HuH-7 (cell line): ENCODE measurements at places on chromosomes 3 and 15.

GRCh38 chr3:161203485-161204098, 17.5 kb upstream of the NMD3 start:
- DNase-seq, result no peak

DNA sequence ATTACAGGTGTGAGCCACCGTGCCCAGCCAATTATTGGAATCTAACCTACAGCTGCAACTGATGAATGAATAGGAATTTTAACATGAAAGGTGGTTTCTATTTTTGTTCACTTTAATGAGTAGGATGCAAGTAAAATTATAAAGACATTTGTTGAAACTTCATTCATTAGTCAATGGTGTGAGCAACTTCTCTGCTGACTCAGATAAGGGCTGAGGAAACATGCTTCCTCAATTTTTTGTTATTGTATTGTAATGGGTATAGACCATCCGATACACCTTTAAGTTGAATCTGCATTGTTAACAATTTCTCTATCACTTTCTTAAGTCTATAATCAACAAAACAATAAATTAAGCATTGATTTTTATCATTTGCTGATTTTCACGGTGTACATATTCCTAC, 127.8 kb downstream of the STAG1 start:
- DNase-seq, result no peak

DNA sequence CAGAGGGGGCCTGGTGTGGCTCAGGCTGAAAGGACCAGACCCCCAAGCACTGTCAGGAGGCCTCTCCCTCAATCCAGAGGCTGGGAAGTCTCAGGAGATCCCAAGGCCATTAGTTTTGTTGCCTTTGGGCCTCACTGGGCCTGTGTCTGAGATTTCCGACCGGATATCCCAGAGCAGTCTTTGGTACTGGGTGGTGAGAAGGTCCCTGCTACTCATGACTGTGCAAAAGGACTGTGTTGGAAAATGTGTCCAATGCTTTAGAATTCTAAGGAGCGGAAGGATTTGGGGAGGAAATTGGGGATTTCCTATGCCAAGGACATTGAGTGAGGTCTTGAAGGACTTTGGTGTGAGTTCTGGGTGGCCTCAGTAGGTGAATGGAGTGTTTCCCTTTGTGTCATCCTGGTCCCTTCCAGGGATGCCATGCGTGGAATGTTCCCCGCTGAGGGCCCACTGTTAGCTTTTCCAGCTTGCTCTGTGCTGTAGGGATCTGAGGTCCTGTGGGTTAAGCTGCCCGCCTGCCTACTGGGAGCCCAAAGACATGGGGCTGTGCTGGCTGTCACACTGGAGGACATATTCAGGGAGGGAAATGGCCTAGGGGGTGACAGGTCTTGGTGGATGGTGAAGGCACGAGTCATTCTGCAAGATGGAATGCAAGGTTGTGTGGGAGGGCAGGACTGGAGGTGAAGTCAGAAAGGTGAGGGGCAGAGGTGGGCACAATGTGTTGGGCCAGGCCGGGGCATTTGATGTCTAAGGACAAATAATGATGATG, 16.4 kb downstream of the SMAD6 start:
- no peak for DNase-seq

DNA sequence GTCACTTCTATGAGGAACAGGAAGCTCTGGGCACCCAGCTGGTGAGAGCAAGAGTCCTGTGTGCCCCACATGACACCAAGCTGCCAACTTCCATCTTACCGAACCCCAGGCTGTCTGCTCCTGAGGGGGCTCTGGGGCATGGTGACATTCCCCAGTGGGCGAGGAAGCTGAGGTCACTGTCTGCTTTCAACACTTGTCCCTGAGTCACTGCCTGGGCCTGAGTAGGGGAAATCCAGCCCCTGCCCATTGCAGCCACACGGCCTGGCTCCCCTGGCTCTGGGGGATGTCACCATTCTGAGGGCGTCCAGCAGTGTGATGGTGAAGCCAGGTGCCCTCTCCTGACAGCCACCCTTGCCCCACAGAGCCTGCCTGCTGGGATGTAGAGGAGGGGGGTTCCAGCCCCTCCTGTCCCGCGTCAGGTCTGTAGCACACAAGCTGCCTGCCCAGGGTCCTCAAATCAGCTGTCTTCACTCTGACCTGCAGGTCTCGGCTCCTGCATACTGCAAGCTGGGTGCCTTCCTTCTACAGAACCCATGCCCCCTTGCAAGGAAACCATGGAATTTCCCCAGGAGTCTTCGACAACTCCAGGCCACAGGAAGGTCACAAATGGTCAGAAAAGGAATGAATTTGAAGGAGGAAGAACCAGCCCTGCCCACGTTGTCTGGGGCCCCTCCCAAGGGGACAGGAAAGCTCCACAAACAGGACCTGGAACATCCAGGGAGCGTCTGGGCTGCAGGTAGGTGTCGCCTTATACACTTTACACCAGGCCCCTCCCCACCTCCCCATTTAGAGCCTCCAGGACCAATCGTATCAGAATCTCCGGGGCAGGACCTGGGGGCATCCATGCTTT, 69.9 kb upstream of the GATM start:
- no peak for DNase-seq

DNA sequence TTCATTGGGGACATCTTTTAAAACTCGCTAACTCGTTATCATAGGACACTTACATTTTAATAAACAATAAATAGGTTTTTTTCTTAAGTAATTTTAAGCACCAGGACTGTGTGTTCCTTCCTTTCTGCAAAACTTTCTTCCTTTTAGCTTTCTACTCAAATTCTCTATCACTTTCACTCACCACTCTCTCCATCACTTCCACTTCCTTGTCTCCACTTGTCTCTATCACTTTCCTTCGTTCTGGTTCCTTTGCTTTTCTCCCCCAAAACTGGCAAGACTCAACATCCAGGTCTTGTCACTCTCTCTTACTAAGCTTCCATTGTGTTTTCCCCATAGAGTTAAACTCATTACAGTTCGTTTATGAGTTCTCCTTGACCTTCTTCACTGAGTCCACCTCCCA, 99.0 kb downstream of the ZPLD1 start:
- no peak for DNase-seq
